ENCODE measurements at places on chromosomes 5 and 9.

- no peak for DNase-seq
Measured at GRCh38 chr5:178186427-178186826, 744 bp downstream of the GMCL2 start.

DNA sequence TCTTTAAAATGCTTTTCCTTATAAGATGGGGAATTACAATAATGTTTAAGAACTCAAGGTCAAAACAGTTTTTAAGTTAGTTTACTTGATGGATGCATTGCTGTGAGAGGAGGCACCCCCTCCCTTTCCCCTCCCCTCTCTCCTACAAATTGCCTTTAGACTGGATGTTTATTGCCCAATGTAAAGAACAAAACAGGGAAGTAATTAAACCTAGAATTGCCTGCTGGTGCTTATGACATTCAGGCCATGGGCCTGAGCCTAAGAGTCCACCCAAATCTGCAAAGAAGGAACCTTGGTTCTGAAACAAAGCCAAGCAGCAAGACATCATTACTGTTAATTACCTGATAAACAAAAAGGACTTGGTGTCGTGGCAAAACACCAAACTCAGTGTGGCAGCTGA, 630.3 kb downstream of the ISL1 start:
- DNase-seq: no peak

GRCh38 chr9:35732800-35733541, 505 bp downstream of the CREB3 start:
- DNase-seq: peak; percentile 90

DNA sequence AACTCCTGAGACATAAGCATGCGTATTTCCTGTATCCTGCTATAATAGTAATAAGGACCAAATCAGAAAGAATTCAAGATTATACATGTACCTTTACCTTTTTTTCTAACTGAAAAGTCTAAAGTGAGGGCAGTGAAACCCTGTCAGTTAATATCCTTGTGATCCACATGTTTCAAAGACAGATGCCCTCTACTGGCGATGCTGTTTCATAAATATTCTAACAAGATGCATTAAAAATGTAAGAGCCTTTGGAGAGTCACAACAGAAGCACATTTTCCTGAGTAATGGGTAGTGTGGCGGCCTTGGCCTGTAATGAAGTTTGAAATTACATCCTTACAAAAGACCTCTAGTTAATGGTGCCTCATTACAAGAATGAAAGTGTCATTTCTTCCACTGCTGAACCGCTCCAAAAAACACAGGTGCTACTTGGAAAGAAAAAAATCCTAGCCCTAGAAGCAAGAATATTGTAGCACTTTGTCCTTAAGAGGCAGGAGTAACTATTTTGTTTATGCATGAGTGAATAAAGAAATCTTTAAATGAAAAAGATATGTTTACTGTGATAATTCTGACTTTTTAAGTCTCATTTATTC, 232.6 kb downstream of the EPB41L4A start:
- peak; percentile 70 for DNase-seq
